Lung (tissue), 17 donors: ENCODE measurements at places on chromosomes 11 and 22.
A peak's percentile ranks its signal among the peaks of the same experiment; 100 is the strongest.

DNA sequence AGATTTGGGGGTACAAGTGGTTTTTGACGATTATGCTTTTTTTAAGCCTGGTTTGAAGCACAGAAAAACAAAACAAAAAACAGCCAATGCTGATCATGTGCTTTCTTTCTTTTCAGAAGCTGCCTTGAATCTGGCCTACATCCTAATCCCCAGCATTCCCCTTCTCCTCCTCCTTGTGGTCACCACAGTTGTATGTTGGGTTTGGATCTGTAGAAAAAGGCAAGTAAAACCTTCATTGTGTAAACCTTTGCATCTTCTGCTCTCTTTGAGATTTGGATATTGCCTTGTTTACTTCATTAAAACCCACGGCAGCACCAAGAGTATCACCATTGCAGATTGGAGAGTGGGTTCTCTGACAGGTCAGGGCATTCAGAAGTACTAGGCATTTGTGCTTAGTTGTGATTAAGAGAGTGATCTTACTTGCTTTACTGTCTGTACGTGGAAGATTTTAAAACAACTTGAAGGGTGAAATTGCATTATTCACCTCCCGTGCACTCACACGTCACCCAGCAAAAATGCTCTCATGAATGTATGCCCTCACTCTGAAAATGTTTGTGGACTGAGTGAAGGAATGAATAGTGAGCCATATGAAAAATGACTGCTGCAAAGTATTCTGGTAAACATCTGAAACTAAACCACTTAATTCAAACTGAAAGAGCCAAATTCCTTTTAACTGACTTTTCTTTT is 17.0 kb downstream of the LAYN start:
- DNase-seq = no peak

DNA sequence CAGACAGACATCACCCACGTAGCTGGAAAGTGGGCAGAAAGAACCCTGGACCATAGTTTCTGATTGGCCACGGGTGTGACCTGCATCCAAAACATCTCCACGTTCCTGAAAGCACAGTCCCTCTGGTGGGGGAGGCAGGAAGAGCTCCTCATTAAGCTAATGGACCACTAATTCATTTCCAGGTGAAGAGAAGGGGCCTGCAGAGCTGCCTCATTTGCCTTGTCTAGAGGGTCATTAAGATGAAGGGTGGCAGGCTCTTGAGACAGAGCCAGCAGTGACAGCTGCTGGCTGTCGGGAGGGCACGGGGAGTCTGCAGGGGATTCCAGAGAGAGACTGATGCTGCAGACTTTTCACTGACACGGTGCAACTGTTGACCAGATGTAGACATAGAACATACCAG is 149.6 kb upstream of the OPCML start:
- DNase-seq = no peak

GRCh38 chr22:44815099-44816070 is 63.0 kb downstream of the ARHGAP8 start:
- no peak for DNase-seq

GRCh38 chr11:125638315-125638714 is 13.4 kb downstream of the CHEK1 start:
- DNase-seq = no peak

DNA sequence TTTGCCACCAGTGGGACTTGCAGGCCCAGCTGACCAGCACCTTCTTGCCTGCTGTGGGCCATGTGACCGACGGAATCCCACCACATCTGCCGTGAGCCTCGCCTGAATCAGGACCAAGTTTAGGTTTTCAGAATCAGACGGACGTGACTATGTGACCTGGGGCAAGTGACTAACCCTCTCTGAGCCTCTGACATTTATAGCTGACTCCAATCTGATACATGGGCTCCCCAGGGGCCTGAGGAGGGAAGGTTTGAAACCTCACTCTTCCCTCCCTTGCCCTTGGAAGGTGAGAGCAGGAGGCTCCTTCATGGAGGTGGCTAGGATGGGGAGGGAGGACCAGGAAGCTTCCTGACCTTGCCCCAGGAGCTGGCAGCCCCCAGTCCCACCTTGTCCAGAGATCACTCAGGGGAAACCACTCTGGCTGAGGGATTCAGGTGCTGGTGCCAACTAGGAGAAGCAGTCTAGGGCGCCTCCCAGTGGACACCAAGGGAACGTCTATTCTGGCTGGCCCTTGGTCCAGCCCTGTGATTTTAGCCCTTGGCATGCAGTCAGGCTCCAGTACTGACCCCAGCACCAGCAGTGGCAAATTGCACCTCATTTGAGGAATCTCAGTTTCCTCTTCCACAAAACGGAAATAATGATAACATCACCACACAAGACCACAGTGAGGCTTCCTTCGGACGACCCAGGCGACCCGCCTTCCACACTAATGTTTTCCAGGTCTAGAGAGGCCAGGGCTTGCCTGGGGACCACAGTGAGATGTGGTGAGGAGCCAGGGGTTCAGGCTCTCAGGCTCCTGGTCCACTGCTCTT is 47.2 kb upstream of the SYT7 start:
- DNase-seq = peak; percentile 63

- no peak for DNase-seq
Measured at GRCh38 chr11:69601011-69601975, 39.7 kb upstream of the CCND1 start.

GRCh38 chr11:3623767-3624458 is 17.9 kb downstream of the ART5 start:
- no peak for DNase-seq

DNA sequence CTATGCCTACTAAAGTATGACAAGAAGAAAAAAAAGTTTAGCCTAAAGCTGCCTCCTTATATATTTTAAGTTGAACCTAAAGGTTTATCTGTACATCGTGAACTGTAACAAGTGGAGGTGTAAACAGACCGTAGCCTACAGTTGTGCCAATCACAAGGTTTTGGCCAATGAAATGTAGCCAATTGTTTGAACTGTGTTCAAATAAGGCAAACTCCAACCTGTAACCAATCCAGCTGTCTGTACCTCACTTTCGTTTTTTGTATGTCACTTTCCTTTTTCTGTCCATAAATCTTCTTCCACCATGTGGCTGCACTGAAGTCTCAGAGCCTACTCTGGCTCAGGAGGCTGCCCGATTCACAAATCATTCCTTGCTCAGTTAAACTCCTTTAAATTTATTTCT is 6.8 kb upstream of the EI24 start:
- no peak for DNase-seq

DNA sequence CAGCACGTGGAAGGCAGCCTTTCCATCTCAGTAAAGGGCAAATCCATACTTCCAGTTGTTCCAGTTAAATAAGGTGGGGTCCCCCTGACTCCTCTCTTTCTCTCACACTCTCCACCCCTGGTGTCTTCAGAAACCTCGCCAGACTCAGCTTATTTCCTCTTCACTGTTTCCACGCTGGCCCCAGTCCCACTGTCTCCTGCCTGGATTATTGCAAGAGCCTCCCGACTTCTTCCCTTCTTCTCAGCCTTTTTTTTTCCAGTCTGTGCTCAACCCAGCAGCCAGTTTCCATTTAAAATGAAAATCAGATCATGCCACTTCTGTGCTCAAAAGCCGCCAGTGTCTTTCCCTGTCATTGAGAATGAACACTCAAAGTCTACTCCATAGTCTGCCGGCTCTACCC is 131.4 kb downstream of the PKNOX2 start:
- DNase-seq = peak; percentile 62

DNA sequence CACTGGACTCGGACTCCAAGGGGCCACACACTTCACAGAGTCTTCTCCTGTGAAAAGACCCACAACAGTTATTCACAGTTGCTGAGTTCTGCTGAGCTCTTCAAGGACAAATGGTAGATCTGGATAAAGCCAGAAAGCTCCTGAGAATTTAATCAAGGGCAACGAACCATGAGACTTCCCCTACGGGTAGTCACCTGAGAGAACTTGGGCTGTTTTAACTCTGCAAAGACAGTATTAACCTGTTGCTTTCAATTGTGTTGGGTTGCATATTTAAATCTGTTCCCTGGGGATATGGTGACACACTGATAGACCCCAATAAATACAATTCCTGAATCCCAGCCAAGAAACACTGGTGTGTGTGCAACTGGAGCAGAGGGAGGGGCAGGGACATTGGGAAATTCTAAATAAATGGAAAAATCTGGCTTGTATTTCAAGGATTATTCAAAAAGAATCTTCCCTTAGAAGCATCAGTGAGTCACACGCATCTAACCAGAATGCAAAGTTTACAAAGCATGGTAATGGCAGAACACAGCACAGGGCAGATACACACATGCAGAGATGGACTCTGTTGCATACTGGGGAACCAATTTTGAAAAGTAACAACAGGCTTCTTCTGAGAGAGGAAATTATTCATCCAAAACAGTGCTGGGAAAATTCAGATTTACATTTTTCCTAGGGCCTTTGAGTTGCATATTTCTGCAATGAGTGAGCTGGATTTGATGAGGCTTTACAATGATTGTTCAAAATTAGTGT is 4.0 kb downstream of the KCNJ1 start:
- DNase-seq = no peak

DNA sequence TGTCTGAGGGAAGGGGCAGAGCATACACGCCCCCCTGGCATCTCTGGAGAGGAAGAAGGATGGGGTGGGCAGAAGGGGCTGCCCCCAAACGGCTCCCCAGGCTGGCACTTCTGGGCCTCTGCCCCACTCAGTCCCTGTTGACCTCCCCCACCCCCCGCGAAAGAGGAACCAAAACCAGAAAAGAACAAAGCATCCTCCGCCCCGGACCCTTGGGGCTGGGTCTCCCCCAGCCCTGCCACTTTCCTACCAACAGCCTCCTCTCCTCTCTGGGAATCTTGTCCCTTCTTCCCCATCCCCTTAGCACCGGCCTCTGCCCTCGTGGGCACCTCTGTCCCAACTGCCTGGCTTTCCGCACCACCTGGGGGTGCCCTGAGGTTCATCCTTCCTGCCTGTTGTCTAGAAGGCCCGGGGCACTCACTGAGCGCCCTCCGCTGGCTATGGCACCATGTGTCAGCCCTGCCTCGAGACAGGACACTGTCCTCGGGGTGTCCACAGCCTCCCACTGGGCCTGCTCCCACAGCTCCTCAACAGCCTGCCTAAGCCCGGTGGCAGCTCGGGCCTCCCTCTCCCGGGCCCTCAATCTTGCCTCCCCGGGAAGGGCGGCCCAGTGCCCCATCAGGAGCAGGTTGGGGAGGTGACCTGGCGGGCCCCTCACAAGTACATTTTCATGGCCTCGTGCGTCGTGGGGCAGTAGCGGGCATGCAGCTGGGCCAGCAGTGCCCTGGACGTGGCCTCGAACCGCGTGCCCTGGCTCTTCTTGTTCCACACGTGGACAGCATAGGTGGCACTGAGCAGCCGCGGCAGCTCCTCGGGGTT is 28.2 kb downstream of the A4GALT start:
- DNase-seq = no peak

- DNase-seq = no peak
Measured at GRCh38 chr11:92979176-92979575, 9.7 kb downstream of the MTNR1B start.

- peak; percentile 90 for DNase-seq
Measured at GRCh38 chr22:20422271-20423007, 15.2 kb downstream of the SCARF2 start.

- no peak for DNase-seq
Measured at GRCh38 chr11:119468511-119468910, 45.5 kb upstream of the THY1 start.

GRCh38 chr22:21937821-21938070 is 14.9 kb downstream of the PPM1F start:
- no peak for DNase-seq

GRCh38 chr11:66880496-66881450 is 23.9 kb downstream of the LRFN4 start:
- DNase-seq = no peak

GRCh38 chr11:29530961-29531360 is 485.9 kb downstream of the KCNA4 start:
- DNase-seq = no peak

DNA sequence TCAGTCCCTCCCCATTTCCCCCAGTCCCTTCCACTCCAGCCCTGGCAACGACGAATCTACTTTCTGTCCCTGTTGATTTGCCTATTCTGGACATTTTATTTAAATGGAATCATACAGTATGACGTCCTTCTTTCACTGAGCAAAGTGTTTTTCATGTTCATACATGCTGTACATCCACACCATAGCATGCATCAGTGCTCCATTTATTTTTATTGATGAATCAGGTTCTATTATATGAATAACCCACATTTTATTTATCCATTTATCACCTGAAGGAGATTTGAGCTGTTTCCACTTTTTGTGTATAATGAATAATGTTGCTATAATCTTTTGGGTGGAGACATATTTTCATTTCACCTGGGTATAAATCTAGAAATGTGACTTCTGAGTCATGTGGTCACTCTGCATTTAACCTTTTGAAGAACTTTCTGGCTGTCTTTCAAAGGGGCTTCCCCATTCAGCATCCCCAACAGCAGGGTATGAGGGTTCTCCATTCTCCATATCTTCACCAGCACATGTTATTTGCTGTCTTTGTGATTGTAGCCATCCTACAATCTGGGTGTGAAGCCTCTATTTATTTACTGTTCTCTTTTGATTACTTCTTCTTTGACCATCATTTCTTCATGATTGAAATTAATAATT is 531.7 kb downstream of the ETS1 start:
- DNase-seq = no peak

- no peak for DNase-seq
Measured at GRCh38 chr11:86182976-86183584, 61.5 kb upstream of the EED start.

GRCh38 chr11:58771458-58771855 is 39.7 kb upstream of the GLYAT start:
- no peak for DNase-seq

- DNase-seq = no peak
Measured at GRCh38 chr22:48581205-48581766, 1246.4 kb downstream of the BRD1 start.

DNA sequence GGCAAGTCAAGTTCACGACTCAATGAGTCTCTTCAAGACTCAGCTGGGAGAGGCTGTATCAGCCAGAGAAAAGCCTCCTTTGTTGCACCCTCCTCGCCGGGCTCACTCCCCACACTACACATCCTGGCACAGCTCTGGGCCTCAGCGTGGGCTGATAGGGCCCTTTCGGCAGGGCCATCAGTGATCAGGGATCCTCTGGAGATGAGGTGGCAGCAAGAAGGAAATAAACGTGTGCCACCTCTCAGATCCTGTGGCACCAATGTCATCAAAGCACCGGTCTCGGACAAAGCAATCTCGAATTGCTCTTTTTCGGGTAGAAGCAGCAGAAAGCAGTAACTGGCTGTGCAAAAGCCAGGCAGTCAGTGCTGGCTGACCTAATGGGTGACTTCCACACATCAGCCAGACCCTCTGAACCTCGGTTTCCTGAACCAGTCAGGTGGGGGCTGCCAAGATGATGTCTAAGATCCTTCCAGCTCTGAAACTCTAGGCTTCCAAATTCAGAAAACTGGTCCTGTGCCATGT is 2.1 kb downstream of the EHD1 start:
- DNase-seq = no peak

DNA sequence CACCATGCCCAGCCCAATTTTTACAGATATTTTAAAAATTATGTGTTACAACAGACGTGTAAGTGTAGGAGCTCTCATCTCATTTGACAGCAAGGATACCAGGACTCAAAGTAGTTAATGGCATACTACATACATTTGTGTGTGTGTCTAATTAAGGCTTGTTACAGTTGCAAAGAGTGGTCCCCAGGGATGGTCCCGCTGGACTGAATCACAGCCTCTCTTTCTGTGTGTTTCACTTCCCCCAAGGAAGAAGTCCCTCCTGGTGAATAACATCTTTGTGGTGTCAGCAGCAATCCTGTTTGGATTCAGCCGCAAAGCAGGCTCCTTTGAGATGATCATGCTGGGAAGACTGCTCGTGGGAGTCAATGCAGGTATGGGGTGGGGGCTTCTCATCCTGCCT is 17.2 kb downstream of the SLC2A11 start:
- DNase-seq = no peak
